ENCODE measurements at places on chromosomes 5 and 9.

DNA sequence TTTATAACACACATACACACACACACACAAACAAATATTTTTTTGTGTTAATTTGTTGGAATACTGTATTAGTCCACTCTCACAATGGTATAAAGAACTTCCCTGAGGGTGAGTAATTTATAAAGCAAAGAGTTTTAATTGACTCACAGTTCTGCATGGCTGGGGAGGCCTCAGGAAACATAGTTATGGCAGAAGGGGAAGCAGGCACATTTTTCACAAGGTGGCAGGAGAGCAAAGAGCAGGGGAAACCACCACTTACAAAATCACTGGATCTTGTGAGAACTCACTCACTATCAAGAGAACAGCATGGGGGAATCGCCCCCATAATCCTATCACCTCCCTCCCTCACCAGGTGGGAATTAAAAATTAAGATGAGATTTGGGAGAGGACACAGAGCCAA, 205.4 kb upstream of the PTPRD start:
- no peak for DNase-seq

GRCh38 chr5:43785198-43785597, 182.2 kb downstream of the NNT start:
- no peak for DNase-seq

- no peak for DNase-seq
These were observed 86.9 kb upstream of the SH3PXD2B start for GRCh38 chr5:172541099-172541772.

DNA sequence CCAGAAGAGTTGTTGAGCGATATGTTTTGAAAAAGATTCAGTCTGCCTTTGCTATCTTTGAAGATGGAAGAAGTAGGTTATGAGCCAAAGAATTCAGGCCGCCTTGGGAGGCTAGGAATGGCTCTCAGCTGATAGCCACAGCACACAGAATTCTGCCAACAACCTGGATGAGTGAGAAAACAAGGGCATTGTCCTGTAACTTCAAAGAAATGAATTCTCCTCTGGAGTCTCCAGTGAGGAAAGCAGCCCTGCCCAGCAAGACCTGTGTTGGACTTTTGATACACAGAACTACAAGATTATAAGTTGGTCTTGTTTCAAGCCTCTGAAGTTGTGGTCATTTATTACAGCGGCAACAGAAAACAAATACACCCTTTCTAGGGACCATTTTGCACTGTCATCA, 509.9 kb upstream of the ZNF608 start:
- no peak for DNase-seq

DNA sequence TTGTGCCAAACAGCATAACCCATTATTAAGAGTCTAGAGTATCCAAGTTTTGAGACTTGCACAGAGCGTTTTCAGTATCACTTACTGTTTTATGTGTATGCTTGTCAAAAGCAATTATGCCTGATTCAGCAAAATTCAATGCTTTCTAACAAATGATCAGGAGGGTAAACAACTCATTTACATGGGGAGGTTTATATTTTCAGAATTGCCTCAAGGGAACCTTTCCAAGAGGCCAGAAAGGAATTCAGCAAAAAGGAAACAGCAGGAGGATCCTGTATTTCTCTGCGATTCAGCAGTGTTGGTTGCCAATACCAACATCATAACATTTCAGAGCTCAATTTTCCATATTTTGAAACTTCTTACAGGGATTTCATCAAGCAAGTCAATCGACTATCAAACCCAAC, 69.3 kb upstream of the DAB2 start:
- DNase-seq, result no peak

DNA sequence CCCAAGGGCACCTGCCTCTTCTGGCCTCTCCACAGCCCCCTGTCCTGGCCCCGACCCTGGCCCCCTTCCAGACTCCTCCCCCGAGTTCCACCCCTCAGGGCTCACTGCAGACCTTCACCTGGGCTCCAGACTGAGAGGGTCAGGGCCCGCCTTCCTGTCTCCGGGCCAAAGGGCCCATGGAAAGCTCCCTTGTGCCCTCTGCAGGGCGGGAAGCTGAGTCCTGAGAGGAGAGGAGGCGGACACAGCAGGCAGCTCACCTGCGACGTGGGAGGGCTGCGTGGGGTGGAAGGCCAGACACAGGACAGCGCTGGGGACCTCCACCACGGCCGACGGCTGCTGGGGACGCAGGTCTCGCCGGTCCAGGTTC, 20.6 kb downstream of the DYNC2I2 start:
- no peak for DNase-seq

- DNase-seq, result no peak
These were observed 100.9 kb upstream of the FSTL4 start for GRCh38 chr5:133713209-133713608.
